ENCODE measurements at places on chromosomes 3 and 15.

DNA sequence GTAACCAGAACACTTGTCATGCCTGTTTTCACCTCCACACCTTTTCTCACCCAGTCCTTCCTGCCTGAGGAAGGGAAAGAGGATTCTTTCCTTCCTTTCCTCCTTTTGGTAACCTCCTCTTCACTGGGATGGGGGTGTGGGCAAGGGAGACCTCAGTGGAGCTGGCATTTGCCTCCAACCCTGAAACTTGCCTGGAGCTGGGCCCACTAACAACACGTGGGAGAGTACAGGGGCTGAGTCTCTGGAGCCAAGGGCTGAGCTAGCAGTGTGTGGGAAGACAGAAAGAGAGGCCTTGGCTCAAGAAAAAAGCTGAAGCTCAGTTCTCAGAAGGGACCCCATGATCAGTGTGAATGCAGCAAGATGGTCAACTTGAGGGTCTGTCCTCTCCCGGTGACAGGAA is 86.6 kb upstream of the SLC6A11 start:
- DNase-seq: no peak

- no peak for DNase-seq
Measured at GRCh38 chr15:43214592-43215295, 6.1 kb downstream of the EPB42 start.

- no peak for DNase-seq
Measured at GRCh38 chr15:81887912-81888311, 157.9 kb downstream of the MEX3B start.

GRCh38 chr3:29521751-29522150 is 240.9 kb downstream of the RBMS3 start:
- DNase-seq: no peak

DNA sequence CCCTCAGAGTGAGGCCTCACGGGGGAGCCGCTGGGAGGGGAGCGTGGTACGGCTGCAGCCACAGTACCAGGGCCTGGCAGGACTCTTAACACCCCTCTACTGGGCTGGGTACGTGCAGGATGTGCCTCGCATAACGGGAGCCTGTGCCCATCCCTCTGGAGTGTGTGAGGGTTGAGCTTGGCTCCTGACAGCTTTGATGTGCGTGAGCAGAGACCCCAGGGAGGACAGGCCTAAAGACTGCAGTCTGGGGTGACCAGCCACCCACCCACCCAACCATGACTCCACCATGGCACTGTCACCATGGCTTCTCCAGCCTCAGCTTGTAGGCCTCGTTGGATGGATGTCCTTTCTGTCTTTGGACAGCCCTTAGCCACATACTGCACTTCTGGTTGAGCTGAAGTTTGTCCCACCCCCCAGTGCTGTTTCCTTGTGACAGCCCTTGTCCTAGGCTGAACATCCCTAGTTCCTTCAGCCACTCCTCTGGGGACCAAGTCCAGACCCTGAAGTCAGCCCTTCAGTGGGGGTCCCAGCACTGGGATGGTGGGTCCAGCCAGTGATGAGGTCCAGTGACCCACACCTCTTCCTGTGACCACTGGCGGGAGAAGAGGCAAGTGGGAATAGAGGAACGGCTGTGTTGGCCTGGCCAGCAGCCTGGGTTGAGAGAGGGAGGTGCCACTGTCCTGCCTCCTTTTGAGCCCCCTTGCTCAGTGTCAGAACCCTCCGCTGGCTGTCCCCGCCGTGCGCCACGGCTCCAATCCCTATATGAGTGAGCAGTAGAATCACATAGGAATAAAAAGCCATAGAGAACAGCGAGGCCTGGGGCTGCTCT is 6.1 kb downstream of the GLYCTK start:
- DNase-seq: no peak
